Stimulated activated CD4-positive, alpha-beta T cell treated with anti-CD3 and anti-CD28 coated beads, Interleukin-2, amount 100 ng/mL, for 48 hours (primary cell): ENCODE measurements at places on chromosomes 16 and 17.
A peak's percentile ranks its signal among the peaks of the same experiment; 100 is the strongest.

DNA sequence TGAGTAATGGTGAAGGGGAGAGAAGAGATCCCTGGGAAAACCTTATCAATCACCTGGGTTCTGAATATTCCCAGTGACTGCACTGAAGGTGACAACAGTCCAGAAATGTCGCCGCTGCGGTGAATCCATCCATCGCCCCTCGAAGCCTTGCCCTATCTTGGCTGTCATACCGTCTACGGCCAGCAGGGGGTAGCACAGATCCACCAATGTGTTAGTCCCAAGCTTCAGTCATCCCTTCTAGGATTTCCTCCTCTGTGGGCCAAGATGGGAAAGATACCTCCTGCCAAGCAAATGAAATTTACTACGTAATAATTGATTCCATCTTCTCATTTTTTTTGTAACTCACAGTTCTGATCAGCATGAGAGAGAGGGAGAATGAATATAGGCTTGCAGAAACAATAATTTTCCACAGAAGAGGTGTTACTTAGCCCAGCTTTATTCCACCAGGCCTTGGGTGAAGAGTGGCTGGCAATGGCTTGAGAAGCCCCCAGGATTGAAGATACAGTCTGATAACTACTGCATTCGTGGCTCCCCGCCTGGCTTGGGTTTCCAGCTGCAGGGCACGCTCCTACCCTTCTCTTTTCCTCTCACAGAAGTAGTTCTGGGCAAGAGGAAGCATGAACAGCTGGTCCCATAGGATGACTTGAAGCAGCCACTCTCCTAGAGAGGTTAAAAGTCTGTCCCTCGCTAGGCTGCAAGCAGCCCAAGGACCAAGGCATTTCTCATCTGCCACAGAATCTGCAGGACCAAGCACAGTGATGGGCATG is 2.6 kb upstream of the FMNL1 start:
- DNase-seq, result peak; percentile 92

GRCh38 chr17:81514739-81515529 is 2.3 kb upstream of the ACTG1 start:
- DNase-seq, result peak; percentile 64

DNA sequence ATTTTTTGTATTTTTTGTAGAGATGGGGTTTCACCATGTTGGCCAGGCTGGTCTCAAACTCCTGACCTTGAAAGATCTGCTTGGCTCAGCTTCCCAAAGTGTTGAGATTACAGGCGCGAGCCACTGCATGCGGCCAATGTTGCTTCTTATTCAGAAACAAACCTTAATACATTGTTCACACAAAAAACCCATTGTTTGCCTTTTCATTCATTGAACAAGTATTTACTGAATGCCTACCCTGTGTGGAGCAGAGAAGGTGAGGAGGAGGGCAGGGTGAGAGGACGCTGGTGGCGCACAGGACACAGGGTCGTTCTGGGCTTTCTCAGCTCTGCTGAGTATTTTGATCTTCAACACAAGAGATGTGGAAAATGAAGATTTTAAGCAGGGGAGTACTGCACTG is 8.0 kb upstream of the KRT23 start:
- DNase-seq, result no peak

- no peak for DNase-seq
Observed at GRCh38 chr17:69473841-69474831, 59.6 kb downstream of the MAP2K6 start.

DNA sequence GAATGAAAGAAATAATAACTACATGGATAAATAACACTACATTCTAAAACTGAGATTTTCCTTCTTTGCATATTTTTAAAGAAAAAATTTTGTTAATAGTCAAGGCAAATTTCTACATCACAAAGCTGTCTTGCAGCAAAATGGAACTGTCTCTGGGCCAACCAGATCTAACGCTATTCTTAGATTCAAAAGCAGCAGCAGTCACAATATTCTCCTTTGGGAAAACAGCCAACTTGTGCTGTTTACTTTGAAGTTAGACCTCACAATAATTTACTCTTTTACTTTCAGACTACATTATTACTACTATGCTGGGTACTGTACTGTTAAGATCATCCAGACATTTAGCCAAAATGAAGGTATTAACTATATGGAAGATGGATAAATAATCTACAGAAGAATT is 189.1 kb downstream of the CEP112 start:
- DNase-seq, result no peak

- DNase-seq, result no peak
Observed at GRCh38 chr16:86826941-86827340, 248.6 kb downstream of the FOXL1 start.

- DNase-seq, result no peak
Observed at GRCh38 chr16:35210681-35211433, 1751.4 kb downstream of the TP53TG3F start.

DNA sequence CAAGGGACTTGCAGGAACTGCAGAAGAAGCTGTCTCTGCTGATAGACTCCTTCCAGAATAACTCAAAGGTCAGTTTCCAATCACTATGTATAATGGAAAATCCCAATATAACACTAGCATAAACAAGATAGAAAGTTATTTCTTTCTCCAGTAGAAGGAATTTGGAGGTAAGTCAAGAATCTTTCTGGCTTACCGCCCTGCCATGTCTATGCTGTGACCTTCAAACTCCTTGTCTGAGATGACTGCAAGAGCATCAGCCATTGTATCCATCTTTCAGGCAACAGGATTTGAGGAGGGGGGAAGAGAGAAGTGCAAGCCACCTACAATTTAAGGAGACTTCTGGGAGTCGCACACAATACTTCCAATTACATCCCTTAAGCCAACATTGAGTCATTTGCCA is 2.7 kb downstream of the LDAF1 start:
- DNase-seq, result no peak

DNA sequence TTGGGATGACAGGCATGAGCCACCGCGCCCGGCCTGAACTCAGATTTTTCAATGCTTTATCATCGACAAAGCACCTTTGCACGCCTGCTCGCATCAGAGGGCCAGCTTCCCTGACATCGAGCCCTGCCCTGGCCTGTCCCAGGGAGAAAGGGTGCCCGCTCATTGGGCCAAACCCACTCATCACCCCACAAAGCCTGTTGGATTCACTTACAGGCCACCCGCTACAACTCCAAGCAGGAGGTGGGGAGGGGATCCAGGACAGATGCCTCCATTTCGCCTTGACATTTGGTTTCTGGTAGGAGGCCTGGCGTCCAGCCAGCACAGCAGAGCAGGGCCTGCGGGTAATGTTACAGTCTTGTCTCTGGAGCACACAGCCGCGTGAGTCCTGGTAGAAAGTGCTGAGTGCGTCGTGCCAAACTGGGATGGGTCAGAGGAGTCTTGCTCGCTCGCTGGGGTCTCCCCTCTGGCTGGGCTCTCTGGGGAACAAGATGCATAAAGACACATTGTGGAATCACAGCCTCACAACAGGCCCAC is 19.8 kb downstream of the SMTNL2 start:
- no peak for DNase-seq

- DNase-seq, result no peak
Observed at GRCh38 chr17:48570325-48571023, 7.7 kb downstream of the HOXB4 start.

GRCh38 chr16:79194291-79194690 is 406.2 kb downstream of the MAF start:
- DNase-seq, result no peak

DNA sequence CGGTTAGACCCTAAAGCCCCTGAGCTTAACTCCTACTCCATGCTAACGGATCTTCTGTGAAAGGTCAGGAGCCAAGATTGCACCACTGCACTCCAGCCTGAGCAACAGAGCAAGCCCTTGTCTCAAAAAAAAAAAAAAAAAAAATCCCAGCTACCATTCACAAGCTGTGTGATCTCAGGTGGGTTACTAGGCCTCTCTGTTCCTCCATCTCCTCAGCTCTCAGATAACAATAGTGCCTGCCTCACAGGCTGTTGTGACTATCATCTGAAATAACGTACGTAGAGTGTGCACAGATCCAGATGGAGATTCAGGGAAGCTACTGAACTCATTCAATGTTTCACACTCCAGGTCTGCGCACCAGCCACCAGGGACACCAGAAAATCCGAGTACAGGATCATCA is 57.8 kb downstream of the C16orf95 start:
- DNase-seq, result no peak

DNA sequence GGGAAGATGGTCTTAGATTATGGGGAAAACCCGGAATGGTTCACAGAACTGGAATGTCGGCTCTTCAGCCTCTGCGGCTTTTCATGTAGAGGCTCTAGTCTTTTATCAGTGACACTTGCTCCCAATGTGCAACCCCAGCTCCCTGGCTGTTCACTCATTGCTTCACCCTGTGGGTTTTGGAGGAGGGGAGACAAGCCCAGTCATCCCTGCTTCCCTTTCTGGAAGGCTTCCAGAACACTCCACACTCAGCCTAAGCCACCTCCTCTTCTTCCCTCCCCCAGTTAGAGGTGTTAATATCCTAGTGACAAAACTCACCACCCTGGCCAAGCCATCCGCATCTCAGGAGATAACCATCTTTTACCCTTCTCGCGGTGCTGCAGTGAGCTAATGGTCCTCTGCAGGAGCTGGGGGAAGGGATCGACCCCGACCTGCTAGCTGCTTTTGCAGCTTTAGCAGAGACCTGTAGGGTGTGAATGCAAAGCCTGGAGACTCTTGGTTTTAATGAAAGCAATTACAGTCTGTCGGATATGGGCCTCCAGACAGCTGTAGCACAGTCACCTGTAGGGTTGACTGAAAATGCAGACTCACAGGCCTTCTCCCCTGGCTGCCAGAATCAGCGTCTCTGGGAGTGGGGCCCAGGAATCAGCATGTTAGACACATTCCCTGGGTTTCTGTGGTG is 24.3 kb upstream of the LASP1NB start:
- no peak for DNase-seq

GRCh38 chr17:19237389-19238166 is 412 bp downstream of the EPN2 start:
- peak; percentile 13 for DNase-seq
